ENCODE measurements at places on chromosomes 2 and 18.

DNA sequence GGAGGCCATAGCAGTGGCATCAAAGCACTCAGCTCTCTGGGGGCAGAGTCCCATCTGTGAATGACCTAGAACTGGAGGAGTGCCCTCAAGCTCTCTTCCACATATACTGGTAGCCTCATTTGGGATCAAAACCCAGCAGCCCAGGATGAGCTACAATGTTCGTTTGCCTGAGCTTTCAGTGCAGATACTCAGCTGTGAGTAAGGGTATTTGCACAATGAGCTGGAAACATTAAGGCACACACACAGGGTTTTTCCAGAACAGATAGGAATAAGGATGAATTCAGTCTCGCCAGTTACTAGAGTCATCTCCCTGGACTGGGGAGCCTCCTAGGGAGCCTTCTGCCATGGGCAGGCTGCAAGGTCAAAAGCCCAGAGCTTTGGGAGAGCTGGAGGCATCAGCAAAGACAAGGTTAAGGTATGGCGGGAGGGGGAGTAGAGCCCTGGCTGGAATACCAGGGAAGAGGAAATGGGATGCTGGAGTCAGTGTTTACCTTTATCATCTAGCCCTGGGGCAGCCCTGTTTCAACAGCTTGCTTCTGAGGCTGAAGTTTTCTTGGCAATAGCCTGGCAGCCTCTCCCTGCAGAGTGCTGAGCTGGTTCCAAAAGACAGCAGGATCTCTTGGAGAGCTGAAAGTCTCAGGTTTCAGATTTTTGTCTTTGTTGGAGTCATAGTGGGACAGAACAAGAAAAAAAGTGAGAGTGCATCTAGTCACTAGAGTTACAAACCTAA is 187.7 kb downstream of the LOXHD1 start:
- DNase-seq = no peak
- no peak overlapping the region for H3K4me3 ChIP-seq
- H3K27me3 ChIP-seq = peaks cover 24% of the 10 kb centered on the region
- H3K27ac ChIP-seq = no peak overlapping the region
- H3K36me3 ChIP-seq = no peaks in the 10 kb centered on the region

GRCh38 chr18:58726671-58727070 is 55.4 kb downstream of the MALT1 start:
- H3K27ac ChIP-seq = peak overlapping the region; percentile 39
- no peaks in the 10 kb centered on the region for H3K4me1 ChIP-seq
- no peak overlapping the region for H3K4me3 ChIP-seq
- H3K36me3 ChIP-seq = peaks cover 27% of the 10 kb centered on the region
- H3K27me3 ChIP-seq = no peaks in the 10 kb centered on the region

DNA sequence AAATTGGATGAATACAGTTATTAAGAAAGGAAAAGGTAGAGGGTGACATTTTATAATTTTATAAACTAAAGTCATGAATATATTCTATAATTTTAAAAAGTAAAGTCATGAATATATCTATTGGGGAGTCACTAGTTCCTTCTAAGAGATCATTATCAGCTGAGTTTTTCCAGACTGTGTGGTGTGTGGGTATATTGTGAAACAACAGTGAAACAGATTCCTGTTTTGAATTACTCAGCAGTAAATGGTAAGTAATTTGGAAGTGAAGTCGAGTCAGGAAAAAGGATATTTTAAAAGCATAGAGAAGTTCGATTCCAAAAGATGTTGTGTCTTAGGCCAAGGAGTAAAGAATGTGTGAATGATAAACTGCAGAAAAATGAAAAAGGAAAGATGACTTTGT is 1018.2 kb upstream of the NXPH2 start:
- no peaks in the 10 kb centered on the region for H3K27me3 ChIP-seq
- peaks cover 11% of the 10 kb centered on the region for H3K4me1 ChIP-seq
- no peaks in the 10 kb centered on the region for H3K36me3 ChIP-seq
- no peak overlapping the region for H3K27ac ChIP-seq
- no peak overlapping the region for H3K4me3 ChIP-seq

DNA sequence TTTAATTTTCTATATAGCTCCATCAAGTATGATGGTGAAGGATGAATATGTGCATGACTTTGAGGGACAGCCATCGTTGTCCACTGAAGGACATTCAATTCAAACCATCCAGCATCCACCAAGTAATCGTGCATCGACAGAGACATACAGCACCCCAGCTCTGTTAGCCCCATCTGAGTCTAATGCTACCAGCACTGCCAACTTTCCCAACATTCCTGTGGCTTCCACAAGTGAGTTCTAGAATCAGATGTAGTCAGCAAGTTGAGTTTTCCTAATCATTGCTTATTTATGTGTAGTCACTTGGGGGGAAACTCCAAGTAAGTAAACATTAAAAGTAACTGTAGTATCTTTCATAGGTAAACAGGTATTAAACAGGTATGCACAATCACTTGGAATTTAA is 24.8 kb downstream of the SMAD4 start:
- no peak for DNase-seq
- no peaks in the 10 kb centered on the region for H3K4me1 ChIP-seq
- no peak overlapping the region for H3K27ac ChIP-seq
- H3K4me3 ChIP-seq = no peak overlapping the region

DNA sequence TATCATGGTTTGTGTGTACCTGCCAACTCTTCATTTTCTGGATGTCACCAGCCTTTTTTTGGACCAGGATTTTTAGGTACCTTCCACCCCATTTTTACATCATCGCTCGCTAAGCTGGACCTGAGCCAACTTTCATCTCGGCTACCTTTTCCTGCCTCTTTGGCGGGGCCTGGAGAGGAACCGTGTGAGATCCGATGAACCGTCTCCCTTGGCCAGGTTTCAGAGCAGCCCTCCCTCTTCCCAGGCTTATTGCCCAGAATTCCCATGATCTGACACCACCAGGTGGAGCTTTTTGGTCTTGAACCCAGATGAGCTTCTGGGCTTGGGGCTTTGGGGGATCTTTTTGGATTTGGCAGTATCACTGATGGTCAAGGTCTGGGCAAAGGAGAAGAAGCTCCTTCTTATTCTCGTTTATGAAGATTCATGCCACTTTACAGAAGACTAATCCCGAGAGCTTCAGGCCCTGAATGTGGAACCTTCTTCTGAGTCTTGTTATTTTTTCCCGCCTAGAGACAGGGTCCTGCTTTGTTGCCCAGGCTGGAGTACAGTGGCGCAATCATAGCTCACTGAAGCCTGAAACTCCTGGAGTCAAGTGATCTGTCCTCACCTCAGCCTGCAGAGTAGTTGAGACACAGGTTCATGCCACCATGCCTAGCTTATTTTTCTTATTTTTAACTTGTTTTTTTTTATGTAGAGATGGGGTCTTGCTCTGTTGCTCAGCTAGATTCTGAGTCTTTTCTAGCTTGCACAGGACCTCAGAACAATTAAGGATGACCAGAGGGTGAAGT is 50.4 kb downstream of the GATA6 start:
- no peaks in the 10 kb centered on the region for H3K36me3 ChIP-seq
- DNase-seq = no peak
- H3K4me3 ChIP-seq = no peak overlapping the region
- peaks cover 28% of the 10 kb centered on the region for H3K4me1 ChIP-seq
- no peak overlapping the region for H3K27ac ChIP-seq

DNA sequence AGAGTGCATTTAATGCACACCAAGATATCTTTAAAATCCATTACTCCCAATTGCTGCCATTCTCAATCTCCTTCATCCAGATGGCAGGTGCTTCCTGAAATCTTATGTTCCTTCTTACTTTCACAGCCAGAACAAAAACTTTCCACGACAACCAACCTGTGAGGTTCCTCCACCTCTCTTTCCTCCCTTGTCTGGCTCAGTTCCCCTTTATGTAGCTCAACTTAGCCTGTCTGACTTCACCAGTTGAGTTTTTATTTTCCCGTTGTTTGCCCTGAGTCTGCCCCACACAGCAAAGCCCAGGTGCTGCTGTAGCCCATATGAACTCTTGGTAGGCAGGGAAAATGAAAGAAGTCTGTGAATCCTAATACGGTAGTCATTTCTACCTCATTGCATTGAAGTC is 112.5 kb downstream of the MREG start:
- no peaks in the 10 kb centered on the region for H3K27me3 ChIP-seq
- H3K36me3 ChIP-seq = no peaks in the 10 kb centered on the region
- no peak for DNase-seq
- H3K4me3 ChIP-seq = no peak overlapping the region

DNA sequence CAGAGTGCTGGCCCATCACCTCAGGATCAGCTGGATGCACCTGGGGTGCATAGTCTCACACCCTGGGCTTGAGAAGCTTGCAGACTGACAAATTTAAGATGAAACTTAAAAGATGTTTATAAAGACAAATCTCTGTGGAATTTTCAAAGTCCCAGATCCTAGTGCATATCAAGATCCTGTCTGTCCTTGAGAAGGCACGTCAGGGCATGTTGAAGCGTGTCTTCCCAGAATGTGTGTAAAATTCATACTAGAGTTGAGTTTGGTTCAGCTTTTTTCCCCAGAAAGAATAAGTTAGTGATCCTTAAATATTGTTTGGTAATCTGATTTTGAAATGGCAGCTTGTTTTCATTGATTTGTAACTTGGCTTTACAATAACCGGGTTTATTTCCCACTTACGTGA is 27.5 kb downstream of the INSIG2 start:
- H3K4me1 ChIP-seq = peaks cover 17% of the 10 kb centered on the region
- H3K27me3 ChIP-seq = no peaks in the 10 kb centered on the region
- no peak overlapping the region for H3K4me3 ChIP-seq
- H3K36me3 ChIP-seq = peaks cover 11% of the 10 kb centered on the region

DNA sequence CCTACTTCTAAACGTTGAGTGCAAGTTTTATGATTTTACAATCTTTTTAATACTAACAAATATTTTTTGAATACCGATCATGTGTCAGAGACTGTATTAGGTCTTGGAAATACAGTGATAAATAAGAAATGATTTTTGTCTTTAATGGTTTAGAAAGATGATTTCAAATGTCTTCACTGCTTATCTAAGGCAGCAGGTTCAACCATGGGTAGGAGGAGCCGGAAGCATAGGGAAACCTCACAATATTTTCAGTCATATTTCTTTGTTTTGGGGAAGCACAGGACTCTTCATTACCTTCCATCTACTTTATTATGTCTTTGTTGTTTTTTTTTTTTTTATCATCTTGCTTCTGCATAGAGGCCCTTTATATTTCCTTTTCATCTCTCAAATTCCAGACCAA is 165.2 kb upstream of the EPC2 start:
- H3K36me3 ChIP-seq = peaks cover 7% of the 10 kb centered on the region
- peaks cover 5% of the 10 kb centered on the region for H3K4me1 ChIP-seq
- H3K27me3 ChIP-seq = no peaks in the 10 kb centered on the region
- no peak for DNase-seq

- no peak overlapping the region for H3K27ac ChIP-seq
- peaks cover 31% of the 10 kb centered on the region for H3K4me1 ChIP-seq
- no peaks in the 10 kb centered on the region for H3K27me3 ChIP-seq
- no peak overlapping the region for H3K4me3 ChIP-seq
- peaks cover 5% of the 10 kb centered on the region for H3K36me3 ChIP-seq
Observed at GRCh38 chr2:196206804-196207203, 35.4 kb upstream of the STK17B start.

- H3K27ac ChIP-seq = no peak overlapping the region
- H3K27me3 ChIP-seq = no peaks in the 10 kb centered on the region
- peaks cover 1% of the 10 kb centered on the region for H3K4me1 ChIP-seq
- DNase-seq = no peak
Observed at GRCh38 chr2:225765820-225766219, 366.3 kb downstream of the NYAP2 start.

DNA sequence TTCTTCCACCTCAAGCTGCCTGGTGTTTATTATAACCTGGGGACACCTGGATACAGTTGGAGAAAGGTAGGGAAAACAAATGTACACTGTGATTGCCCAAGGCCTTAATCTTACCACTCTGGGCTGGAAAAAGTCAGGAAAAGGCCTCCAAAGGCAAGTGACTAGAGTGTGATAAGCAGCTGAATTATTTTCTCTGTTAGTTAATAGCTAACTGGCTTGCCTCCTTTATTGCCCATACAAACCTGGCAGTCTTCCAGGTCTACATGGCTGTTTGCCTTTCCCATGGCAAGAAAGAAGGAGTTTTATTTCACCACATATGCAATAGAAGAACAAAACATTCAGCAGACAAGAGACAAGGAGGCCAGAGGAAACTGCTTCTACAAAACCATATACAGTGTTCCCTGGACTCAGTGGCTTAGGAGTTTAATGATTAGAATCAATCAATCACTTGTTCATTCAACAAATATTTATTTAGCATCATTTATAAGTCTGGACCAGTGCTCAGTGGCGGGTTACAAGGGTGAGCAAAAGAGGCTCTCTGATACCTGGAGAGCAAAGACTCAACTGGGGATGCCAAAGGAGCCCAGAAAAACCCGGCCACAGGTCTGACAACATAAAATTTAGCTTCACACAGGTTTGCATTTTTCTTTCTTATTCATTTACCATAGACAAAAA is 27.5 kb upstream of the SUCLG1 start:
- H3K4me3 ChIP-seq = no peak overlapping the region
- peaks cover 3% of the 10 kb centered on the region for H3K27me3 ChIP-seq
- H3K36me3 ChIP-seq = no peaks in the 10 kb centered on the region
- H3K4me1 ChIP-seq = peaks cover 14% of the 10 kb centered on the region
- H3K27ac ChIP-seq = peak overlapping the region; percentile 51
- DNase-seq = no peak

DNA sequence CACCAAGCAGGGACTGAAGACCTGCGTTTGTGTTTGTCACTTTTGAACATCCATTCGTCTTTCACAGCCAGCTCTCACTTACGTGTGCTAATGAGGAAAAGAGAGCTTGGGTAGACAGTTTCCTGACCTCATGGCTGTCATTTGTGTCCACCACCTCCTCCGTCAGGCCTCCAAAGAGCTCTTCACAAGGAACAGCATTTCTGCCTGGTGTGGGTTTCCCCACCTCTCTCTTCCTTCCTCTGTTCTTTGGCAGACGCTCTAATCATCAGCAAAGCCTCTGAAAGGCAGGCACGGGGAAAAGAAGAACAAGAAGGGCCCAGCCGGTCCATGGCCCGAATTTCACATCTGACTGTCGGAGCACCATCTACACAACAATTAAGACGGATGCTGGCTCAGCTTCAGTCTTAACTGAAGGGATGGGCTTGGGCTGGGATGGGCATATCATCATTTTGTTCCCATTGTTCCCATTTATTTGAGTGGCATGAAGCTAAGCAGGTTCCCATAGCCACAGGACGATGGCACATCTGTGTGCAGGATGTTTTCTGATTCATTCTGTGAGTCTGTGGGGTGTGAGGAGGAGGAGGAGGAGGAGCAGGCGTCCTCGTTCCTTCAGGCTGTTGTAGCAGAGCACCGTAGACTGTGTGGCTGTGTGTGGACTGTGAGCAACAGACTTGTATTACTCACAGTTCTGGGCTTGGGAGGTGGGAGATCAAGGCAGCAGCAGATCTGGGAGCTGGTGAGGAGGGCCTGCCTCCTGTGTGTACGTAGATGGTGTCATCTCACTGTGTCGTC is 66.4 kb downstream of the TSHZ1 start:
- H3K36me3 ChIP-seq = peaks cover 13% of the 10 kb centered on the region
- DNase-seq = no peak

DNA sequence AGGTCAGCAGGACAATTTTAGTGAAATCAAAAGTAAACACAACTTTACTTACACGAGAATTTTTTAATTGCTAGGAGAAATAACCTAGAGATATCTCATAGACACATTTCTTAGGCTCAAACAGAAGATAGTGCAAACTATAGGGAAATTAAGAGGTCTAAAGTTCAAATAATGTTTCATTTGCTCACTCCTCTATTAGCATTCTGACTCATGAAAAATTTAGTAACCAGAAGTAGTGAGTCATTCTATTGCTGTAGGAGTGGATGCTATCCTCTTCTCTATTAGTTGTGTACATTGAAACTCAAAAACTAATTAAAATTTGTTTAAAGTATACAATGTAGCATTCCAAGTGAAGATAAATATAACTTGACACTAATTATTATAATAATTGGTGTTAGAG is 908.3 kb upstream of the TMEFF2 start:
- no peaks in the 10 kb centered on the region for H3K36me3 ChIP-seq
- H3K4me3 ChIP-seq = no peak overlapping the region
- H3K27me3 ChIP-seq = no peaks in the 10 kb centered on the region
